ENCODE measurements at places on chromosomes 6 and 20. TPM values are rescaled to one million over a fixed set of nuclear protein-coding genes. Genes with fewer than 3 reads are reported as not detected.

The SAMD3 gene
- 3.5 TPM for total RNA-seq

The SPATA25 gene
- 6.7 TPM for total RNA-seq

The SMOC2 gene
- 13.1 TPM for total RNA-seq

The SIRPB1 gene
- 8.2 TPM for total RNA-seq

The COX4I2 gene
- 1.3 TPM for total RNA-seq

The RTEL1 gene
- 37.7 TPM for total RNA-seq

The CLVS2 gene
- not detected for total RNA-seq

DNA sequence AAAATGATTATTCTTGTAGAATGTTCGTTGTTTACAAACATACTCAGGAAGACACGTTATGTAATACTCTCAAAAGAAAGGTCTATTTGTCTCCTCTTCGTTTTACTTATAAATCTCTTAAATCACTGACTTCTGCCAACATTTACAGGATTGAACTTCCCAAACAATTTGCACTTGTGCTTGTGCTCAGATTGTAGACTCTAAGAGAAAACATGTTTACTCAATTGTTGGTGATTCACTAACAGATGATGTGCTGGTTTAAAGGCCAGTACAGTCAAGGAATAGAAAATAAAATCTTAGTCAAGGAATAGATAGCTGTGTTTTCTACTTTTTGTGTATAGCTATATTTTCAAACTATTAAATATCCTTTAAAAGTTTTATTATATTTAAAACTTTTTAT, 172.8 kb downstream of the GJA1 start:
- no peaks in the 10 kb centered on the region for H3K27me3 ChIP-seq
- H3K4me3 ChIP-seq = no peak overlapping the region
- no peak for DNase-seq
- no peaks in the 10 kb centered on the region for H3K36me3 ChIP-seq
- H3K4me1 ChIP-seq = no peaks in the 10 kb centered on the region
- H3K27ac ChIP-seq = no peak overlapping the region

DNA sequence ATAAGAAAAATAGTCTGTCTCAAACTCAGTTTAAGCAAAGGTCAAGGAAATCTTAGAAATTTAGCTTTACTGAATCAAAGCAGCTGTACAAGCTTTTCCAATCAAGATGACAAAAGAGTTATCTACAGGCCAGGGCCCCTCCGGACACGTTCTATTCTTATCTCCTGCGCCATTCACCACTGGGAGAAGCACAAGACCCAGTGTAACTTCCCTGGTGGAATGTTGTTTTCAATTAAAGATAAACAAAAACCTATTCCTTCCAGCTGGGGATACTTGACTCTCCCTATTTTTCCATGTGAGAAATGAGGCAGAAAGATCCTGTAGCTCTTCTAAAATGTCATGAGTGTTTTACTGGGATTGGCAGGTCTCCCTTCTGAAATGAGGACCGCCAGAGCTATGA, 123.3 kb downstream of the TBX18 start:
- no peak overlapping the region for H3K27ac ChIP-seq
- no peaks in the 10 kb centered on the region for H3K4me1 ChIP-seq
- peak; percentile 13 for DNase-seq
- no peaks in the 10 kb centered on the region for H3K27me3 ChIP-seq
- no peaks in the 10 kb centered on the region for H3K36me3 ChIP-seq

- no peak overlapping the region for H3K4me3 ChIP-seq
- no peaks in the 10 kb centered on the region for H3K4me1 ChIP-seq
- H3K27me3 ChIP-seq = no peaks in the 10 kb centered on the region
- no peaks in the 10 kb centered on the region for H3K36me3 ChIP-seq
- no peak overlapping the region for H3K27ac ChIP-seq
Observed at GRCh38 chr20:43744151-43744611, 17.4 kb upstream of the GTSF1L start.

GRCh38 chr6:136783495-136784270, 8.6 kb downstream of the MAP3K5 start:
- no peak overlapping the region for H3K27ac ChIP-seq
- H3K36me3 ChIP-seq = no peaks in the 10 kb centered on the region
- H3K4me3 ChIP-seq = no peak overlapping the region
- H3K27me3 ChIP-seq = no peaks in the 10 kb centered on the region
- DNase-seq = no peak

GRCh38 chr6:11911538-11911937, 100.6 kb upstream of the HIVEP1 start:
- H3K27ac ChIP-seq = no peak overlapping the region
- no peak for DNase-seq
- no peaks in the 10 kb centered on the region for H3K36me3 ChIP-seq
- H3K4me3 ChIP-seq = no peak overlapping the region

GRCh38 chr6:136739501-136739900, 52.8 kb downstream of the MAP3K5 start:
- H3K4me1 ChIP-seq = peaks cover 19% of the 10 kb centered on the region
- no peak for DNase-seq
- H3K36me3 ChIP-seq = no peaks in the 10 kb centered on the region
- H3K27ac ChIP-seq = peak overlapping the region; percentile 64

DNA sequence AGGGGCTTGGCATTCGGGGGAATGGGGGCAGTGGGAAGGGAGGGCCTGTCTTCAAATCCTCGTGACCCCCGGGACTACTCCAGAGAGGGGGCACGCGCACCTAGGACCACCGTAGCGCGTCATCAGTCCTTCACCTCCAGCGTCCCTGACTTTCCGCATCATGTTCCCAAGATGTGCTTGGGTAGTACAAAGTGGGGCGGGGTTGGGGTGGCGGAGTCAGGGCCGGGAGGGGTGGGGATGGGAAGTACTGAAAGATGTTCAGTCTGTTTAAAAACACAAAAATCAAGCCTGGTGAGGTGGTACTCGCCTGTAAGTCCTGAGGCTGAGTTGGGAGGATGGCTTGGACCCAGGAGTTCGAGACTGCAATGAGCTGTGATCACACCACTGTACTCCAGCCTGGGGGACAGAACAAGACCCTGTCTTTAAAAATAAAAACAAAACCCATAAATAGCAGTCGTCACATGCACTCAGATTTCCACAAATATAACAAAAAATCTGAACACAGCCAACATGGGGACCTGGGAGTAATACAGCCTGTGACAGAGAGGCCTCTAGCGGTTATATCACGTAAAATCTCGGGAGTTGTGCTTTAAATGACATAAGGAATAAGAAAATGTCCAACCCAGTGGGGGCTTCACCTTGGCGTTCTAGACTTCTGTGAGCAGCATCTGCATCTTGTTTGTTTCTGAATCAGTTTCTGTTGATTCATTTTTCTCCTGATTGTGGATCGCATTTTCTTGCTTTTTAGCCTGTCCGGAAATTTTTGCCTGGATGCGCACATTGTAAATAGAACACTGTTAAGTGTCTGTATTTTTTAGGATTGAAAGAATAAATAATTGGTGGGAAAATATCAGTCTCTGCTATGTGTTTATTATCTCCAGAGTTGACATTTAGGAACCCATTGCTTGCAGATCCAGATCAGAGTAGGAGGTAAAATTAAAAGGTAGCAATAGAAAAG, 698 bp upstream of the LRP11 start:
- H3K4me1 ChIP-seq = peaks cover 19% of the 10 kb centered on the region
- peak overlapping the region; percentile 93 for H3K27ac ChIP-seq
- H3K27me3 ChIP-seq = no peaks in the 10 kb centered on the region
- H3K36me3 ChIP-seq = no peaks in the 10 kb centered on the region
- peak; percentile 86 for DNase-seq

DNA sequence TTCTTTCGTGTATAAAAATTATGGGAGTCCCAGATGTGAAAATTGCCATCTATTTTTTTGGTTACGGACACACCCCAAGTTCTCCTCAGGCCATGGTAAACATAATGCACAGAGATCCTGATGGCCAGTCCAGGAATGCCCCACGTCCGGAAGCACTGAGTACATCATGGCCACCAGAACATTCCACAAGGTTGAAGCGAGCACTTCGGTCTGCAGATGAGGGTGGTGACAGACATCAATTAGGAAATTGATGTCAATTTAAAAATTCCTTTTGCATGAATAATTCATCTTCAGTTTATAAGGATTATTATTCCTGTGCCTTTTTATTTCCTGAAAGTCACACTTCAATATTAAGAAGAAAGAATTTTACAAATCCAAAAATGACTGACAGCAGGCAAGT, 13.2 kb upstream of the EXOC2 start:
- H3K36me3 ChIP-seq = no peaks in the 10 kb centered on the region
- DNase-seq = no peak
- H3K4me3 ChIP-seq = no peak overlapping the region
- peaks cover 33% of the 10 kb centered on the region for H3K27me3 ChIP-seq
- no peak overlapping the region for H3K27ac ChIP-seq

- no peak overlapping the region for H3K4me3 ChIP-seq
- no peaks in the 10 kb centered on the region for H3K4me1 ChIP-seq
- H3K27ac ChIP-seq = no peak overlapping the region
- H3K27me3 ChIP-seq = no peaks in the 10 kb centered on the region
- no peak for DNase-seq
- H3K36me3 ChIP-seq = no peaks in the 10 kb centered on the region
Observed at GRCh38 chr6:139449611-139450000, 75.2 kb upstream of the CITED2 start.
